ENCODE measurements at places on chromosomes 6 and 20.

- DNase-seq = no peak
- H3K4me1 ChIP-seq = no peaks in the 10 kb centered on the region
- H3K27ac ChIP-seq = no peak overlapping the region
- H3K4me3 ChIP-seq = no peak overlapping the region
Measured at GRCh38 chr6:166434336-166434735, 51.6 kb upstream of the MPC1 start.

- H3K4me3 ChIP-seq = no peak overlapping the region
- H3K27me3 ChIP-seq = no peaks in the 10 kb centered on the region
- no peak for DNase-seq
Measured at GRCh38 chr6:98384334-98384733, 450.0 kb upstream of the POU3F2 start.

GRCh38 chr20:48220033-48220633 is 434.9 kb upstream of the SULF2 start:
- H3K4me1 ChIP-seq = no peaks in the 10 kb centered on the region
- no peak overlapping the region for H3K27ac ChIP-seq
- no peak for DNase-seq
- H3K4me3 ChIP-seq = no peak overlapping the region
- no peaks in the 10 kb centered on the region for H3K36me3 ChIP-seq
- H3K27me3 ChIP-seq = no peaks in the 10 kb centered on the region

DNA sequence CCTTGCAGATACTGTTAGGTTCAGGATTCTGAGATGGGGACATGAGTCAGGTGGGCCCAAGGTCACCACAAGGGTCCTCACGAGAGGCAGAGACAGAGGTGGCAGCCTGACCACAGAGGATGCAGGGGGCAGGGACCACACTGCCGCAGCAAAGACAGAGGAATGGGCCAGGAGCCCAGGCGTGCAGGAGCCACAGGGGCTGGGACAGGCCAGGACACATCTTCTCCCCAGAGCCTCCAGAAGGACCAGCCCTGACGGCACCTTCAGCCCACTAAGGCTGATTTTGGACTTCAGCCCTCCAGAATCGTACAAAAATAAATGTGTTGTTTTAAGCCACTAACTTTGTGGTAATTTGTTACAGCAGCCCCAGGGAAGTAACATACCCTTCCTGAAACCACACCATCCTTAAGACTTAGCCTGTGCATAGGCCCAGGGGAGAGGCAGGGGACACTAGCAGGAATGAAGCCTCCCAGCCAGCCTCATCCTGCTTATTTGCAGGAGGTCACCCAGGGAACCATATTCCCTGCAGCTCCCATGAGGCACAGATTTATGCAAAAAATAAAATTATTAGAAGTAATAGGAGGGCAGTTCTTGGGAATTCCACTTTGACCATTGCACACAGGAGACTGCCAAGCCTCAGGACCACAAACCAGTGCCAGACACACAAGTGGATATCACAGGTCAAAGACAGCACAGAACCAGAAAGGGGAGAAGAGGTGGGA is 119.3 kb upstream of the CST7 start:
- no peaks in the 10 kb centered on the region for H3K27me3 ChIP-seq
- no peaks in the 10 kb centered on the region for H3K4me1 ChIP-seq
- H3K36me3 ChIP-seq = no peaks in the 10 kb centered on the region
- no peak overlapping the region for H3K27ac ChIP-seq

DNA sequence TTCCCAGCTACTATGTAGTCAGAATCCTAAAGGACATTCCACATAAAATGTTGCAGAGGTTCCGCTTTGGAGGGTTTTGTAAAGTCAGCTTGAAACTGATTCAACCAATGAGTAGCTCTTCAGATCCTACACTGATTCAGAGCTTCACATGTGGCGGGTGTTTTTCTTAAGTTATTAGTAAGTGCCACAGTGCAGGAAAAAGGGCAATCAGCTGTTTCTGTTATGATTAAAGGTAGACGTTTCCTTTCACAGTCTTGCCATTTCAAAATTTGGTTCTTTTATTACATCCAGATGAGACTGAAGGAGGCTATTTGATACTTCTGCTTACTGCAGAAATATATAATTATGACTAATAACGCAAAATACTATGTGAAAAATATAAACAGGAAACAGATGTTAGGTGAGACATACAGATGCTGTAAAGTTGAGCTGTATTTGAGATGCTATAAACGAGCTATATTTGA is 443.9 kb downstream of the CDKAL1 start:
- H3K4me3 ChIP-seq = no peak overlapping the region
- no peaks in the 10 kb centered on the region for H3K36me3 ChIP-seq
- H3K27ac ChIP-seq = no peak overlapping the region
- DNase-seq = no peak
- no peaks in the 10 kb centered on the region for H3K4me1 ChIP-seq
